AG09309 (cell line): ENCODE measurements at places on chromosomes 3 and 15.

DNA sequence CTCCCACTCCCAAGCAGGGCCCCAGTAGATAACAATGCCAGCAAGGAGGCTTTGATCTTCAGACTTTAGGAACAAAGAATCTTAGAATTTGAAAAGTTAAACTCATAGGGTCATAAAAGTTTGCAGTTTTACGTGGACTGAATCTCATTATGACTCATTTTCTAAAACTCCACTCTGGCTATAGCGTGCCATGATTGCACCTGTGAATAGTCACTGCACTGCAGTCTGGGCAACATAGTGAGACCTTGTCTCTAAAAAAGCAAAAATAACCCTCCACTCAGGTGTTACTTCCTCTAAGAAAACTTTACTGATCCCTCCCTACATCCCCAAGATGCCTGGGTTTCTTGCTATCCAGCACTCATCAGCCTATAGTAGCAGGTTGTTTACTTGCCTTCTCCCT is 104.5 kb downstream of the IL20RB start:
- DNase-seq, result no peak

DNA sequence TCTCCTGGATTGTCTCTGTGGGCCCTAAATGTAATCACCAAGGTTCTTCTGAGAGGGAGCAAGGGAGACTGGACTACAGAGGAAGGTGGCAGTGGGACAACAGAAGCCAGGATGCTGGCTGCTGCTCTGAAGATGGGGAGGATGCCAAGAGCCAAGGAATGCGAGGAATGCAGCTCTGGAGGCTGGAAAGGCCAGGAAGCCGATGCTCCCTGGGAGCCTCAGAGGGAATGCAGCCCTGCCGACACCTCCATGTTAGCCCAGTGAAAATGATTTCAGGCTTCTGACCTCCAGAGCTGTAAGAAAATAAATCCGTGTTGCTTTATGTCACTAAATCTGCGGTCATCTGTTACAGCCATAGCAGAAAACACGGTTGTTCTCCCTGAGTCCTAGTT is 44.1 kb downstream of the UMPS start:
- no peak for DNase-seq

DNA sequence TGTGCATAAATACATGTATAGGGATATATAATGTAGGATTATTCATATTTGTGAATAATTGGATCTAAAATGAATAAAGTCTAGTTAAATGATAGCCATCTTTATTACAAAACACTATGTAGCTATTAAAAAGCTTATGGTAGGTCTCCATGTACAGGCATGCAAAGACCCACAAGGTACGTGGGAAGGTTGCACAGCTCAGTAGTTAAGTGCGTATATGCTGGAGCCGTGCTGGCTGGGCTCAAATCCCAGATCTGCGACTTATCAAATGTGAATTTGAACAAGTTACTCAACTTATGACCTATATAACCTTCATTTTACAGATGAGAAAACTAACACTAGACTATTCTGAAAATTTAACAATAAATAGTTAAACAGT is 100.6 kb downstream of the MYH15 start:
- DNase-seq, result no peak

DNA sequence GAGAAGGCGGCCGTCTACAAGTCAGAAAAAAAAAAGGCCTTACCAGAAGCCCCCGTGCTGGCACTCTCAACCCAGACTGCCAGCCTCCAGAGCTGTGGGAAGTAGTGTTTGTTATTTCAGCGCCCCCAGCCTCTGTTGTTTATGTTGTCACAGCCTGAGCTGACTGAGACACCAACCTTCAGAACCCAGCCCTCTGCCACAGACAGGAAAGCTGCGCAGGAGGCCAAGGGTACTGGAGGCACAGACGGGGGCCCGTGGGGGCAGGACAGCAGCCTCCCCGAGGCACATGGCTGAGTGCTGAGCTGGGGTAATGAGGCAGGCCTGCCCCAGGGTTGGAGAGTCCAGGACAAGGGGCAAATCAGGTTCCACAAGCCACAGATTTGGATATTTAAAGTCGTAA is 33.7 kb downstream of the HCN4 start:
- no peak for DNase-seq

DNA sequence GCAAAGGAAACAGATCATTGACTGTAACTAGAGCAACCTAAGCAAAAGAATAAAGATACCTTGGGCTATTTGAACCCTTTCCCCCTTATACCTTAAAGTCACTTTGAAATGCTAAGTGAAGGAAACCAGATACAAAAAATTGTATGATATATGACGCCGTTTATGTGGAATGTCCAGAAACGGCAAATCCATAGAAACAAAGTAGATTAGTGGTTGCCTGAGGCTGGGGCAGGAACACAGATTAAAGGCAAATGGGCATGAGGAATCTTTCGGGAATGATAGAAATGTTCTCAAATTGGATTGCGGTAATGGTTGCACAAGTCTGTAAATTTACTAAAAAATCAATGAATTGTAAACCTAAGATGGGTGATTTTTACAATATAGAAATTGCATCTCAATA is 160.1 kb upstream of the CCDC54 start:
- DNase-seq, result peak; percentile 87

- no peak for DNase-seq
Measured at GRCh38 chr15:63112871-63113270, 8.8 kb upstream of the LACTB start.

DNA sequence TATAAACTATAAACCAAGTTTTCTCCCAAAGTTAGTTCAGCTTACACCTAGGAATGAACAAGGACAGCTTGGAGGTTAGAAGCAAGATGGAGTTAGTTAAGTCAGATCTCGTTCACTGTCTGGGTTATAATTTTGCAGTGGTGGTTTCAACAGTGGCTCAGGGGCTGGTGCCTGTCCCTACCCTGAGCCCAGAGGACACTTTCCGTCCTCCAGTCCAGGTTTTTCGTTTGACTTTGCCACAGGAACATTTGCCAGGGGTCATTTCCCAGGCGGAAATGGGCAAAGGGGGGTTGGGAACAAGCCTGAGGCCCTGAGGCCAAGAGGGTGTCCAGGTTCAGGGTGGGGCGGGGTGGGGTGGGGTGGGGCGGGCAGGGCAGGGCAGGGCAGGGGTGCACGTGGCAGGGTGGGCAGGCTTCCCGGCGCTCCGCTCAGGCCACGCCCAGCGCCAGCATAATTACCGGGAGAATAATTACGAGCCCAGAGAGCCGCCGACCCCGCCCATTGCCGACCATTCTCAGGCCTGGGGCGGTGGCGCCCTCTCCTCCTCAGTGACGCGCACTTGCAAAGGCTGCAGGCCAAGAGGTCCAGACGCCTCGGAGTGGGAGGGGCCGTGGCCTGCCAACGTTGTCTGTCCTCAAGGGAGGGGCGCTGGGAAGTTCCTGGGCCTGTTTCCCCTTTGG is 70.4 kb downstream of the KLF13 start:
- no peak for DNase-seq

DNA sequence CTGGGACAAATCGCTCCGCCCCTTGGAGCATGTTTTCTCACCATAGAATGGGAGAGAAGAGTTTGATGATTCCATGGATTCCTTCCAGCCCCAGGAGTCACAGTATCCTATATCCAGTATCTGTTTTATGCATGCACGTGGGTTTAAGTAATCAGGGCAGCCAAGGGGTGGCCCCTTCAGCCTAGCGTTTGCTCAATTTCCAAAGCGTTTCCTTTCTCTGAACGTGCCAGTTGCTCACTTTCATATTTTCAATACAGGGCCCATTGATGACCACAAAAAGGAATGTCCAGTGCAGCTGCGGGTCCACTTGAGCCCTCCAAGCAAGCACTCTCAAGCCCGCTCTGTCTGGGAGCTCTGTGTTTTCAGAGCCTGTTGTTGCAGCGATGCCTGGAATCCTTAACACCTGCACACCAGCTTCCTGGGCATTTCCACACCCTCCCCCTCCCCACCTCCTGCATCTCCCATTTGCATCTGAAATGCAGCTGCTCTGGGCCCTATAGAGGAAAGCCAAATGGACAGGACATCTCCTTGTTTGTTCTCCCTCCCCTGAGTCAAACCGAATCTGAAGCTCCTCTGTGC is 164.3 kb upstream of the LPP start:
- no peak for DNase-seq
